Upper lobe of right lung (tissue), 1 donor: ENCODE measurements at places on chromosomes 7 and 10. TPM values are rescaled to one million over a fixed set of nuclear protein-coding genes. Genes with fewer than 3 reads are reported as not detected.
A peak's percentile ranks its signal among the peaks of the same experiment; 100 is the strongest.

DNA sequence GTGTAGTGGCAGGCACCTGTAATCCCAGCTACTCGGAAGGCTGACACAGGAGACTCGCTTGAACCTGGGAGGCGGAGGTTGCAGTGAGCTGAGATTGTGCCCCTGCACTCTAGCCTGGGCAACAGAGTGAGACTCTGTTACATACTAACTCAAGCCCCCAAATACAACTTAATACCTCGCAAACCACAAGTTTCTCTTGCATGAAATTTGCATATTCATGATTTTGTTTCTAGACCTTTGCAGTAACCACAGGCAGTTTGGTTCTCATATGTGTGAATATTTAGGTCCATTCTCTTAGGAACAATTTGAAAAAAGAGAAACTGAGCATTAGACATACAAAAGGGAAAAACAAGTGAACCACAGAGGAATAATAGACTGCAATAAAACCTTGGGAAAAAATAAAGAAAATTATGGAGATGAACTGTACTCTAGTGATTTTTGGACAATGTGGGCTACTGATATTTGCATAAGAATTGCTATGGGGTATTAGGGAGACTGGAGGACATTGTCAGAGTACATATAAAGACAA lies 77.0 kb downstream of the ZNF277 start:
- DNase-seq = no peak
- H3K4me3 ChIP-seq = no peak overlapping the region
- no peaks in the 10 kb centered on the region for H3K4me1 ChIP-seq
- no peaks in the 10 kb centered on the region for H3K36me3 ChIP-seq

GRCh38 chr7:112120696-112121217 lies 85.4 kb downstream of the DOCK4 start:
- no peak overlapping the region for H3K27ac ChIP-seq
- no peaks in the 10 kb centered on the region for H3K27me3 ChIP-seq
- DNase-seq = no peak
- no peaks in the 10 kb centered on the region for H3K36me3 ChIP-seq
- H3K4me1 ChIP-seq = no peaks in the 10 kb centered on the region

DNA sequence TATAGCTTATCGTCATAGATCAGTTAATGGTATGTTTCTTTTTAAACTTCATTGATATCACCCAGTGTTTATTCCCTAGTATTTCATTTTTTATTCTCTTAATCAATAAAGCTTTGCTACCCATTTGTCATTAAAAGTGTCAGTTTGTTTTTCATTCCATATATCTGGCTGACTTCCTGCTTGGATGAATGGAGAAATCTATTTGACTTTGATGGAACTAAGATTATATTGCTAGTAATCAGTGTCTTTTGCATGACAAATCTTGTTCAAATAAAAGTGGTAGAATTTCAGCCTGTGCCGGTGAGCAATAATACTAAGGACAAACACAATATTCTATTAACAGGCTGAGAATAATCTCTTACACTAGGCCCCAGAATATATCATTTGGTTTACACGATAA lies 203.3 kb downstream of the SEC23IP start:
- no peak overlapping the region for H3K4me3 ChIP-seq
- H3K27me3 ChIP-seq = no peaks in the 10 kb centered on the region
- no peaks in the 10 kb centered on the region for H3K4me1 ChIP-seq
- H3K36me3 ChIP-seq = no peaks in the 10 kb centered on the region

GRCh38 chr10:19964625-19965024 lies 148.4 kb downstream of the PLXDC2 start:
- no peak overlapping the region for H3K4me3 ChIP-seq
- peaks cover 10% of the 10 kb centered on the region for H3K4me1 ChIP-seq
- no peaks in the 10 kb centered on the region for H3K36me3 ChIP-seq
- H3K27ac ChIP-seq = no peak overlapping the region
- no peak for DNase-seq
- no peaks in the 10 kb centered on the region for H3K27me3 ChIP-seq

GRCh38 chr7:87876869-87877234 lies 559 bp downstream of the DBF4 start:
- H3K4me1 ChIP-seq = peaks cover 27% of the 10 kb centered on the region
- H3K4me3 ChIP-seq = peak overlapping the region; percentile 74
- DNase-seq = peak; percentile 83
- H3K27me3 ChIP-seq = no peaks in the 10 kb centered on the region
- H3K36me3 ChIP-seq = no peaks in the 10 kb centered on the region

DNA sequence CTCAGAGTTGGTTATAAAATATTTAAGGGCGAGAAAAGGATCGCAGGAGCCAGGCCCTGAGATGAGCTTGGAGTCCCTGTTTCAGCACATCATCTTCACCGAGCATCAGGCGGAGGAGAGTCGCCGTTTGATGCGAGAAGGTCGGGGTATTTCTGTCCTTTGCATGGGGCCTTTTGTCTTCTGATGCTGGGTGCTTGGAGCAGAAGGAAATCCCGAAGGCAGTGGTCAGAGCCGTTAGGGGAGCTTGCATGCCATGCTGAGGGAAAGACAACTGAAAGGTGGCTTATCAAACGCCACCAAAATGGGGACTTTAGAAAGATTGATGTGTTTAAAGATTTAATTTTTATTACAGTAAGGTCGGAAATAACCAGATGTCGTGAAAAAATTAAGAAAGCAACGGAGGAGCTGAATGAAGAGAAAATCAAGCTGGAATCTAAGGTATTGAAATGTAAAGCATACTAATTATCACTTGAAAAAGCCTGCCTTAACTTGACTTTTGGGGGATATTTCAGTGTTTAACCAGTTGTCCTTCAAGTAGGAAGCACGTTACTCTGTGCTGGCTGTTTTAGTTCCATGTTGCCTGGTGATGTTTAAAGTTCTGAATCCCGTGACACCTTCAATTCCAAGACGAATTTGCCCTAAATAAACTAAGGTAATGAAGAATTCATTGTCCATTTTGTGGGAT lies 845 bp downstream of the CCDC172 start:
- H3K27me3 ChIP-seq = peaks cover 4% of the 10 kb centered on the region
- no peak for DNase-seq
- H3K4me3 ChIP-seq = no peak overlapping the region
- H3K36me3 ChIP-seq = no peaks in the 10 kb centered on the region

DNA sequence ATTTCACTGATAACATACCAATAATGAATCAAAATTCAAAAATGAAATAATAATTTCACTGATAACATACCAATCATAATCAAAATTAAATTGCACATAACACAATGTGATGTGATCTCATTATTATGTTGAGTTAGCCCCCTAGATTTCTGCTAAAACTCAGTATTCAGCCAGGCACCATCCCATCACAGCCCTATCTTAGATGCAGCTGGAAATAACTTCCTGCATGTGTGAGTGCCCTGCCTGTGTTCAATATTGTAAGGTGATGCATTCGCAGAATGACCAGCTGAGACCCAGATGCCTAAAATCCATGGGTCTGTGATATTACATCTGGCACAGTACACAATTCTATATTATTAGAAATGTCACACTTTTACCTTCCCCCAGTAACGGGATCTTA lies 142.4 kb downstream of the CALCR start:
- H3K4me3 ChIP-seq = no peak overlapping the region
- no peak for DNase-seq
- no peaks in the 10 kb centered on the region for H3K27me3 ChIP-seq
- H3K4me1 ChIP-seq = no peaks in the 10 kb centered on the region
- no peak overlapping the region for H3K27ac ChIP-seq

GRCh38 chr7:18384491-18385143 lies 110.9 kb upstream of the HDAC9 start:
- H3K4me1 ChIP-seq = peaks cover 9% of the 10 kb centered on the region
- H3K27ac ChIP-seq = no peak overlapping the region

GRCh38 chr10:70693619-70694335 lies 21.5 kb downstream of the ADAMTS14 start:
- no peak overlapping the region for H3K27ac ChIP-seq
- DNase-seq = no peak
- H3K27me3 ChIP-seq = no peaks in the 10 kb centered on the region
- no peaks in the 10 kb centered on the region for H3K4me1 ChIP-seq
- no peaks in the 10 kb centered on the region for H3K36me3 ChIP-seq
- no peak overlapping the region for H3K4me3 ChIP-seq

DNA sequence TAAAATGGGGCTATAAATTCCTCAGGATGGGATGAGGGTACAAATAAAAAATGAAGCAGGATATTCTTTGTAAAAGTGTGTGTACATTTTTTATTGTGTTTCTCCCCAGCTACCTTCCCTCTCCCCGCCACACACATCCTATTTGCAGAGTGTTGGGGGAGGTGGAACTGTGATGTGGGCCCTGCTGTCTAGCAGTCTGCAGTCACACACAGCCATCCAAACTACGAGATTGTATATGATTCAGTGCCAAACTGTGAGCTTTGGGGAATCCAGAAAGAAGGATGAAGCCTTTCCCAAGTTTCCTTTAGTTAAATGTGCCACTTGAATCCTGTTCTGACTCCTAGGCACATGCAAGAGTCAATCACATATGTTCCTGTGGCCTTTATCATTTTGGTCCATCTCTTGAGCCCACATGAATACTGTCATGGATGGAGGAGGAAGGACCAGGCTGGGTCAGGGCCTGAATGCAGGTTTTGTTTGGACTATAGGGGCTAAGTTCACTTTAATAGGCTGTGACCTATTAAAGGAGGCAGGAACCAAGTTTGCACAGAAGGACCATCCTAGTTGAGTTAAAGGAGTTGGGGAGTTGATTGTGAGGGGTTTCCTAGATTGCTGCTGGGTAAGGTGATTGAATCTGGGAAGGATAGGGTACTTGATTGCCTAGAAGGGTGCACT lies 1.1 kb upstream of the SEMA4G start:
- H3K27ac ChIP-seq = no peak overlapping the region
- no peak for DNase-seq
- peaks cover 26% of the 10 kb centered on the region for H3K36me3 ChIP-seq
- H3K4me3 ChIP-seq = no peak overlapping the region
- H3K27me3 ChIP-seq = no peaks in the 10 kb centered on the region

DNA sequence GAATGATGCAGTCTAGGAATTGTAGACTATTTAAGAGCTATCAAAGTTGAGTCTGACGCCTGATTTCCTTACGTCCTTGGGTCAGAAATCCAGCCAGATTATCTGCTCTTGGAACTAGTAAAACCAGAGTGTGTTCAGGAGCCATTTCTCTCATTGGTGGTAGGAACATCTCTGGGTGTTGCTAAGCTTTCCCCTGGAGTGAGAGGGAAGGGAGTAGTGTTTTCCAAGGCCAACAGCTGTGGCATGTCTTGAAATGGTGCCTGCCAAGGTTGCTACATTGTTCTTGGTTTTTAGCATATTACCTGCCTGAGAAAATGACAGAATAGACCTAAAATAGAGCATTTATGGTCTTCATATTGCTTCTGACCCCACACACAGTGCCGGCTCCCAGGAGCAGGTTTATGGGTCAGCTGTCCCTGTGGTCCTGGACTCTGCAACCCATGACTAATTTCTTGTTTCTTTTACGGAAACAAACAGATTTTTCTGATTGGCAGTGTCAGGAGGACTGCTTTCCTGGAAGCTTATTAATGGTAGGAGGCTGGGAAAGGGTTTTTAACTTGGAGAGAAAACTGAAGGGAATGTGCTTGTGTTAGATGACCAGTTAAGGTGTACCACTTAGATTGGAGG lies 17.5 kb downstream of the GBF1 start:
- no peaks in the 10 kb centered on the region for H3K27me3 ChIP-seq
- H3K4me1 ChIP-seq = peaks cover 13% of the 10 kb centered on the region
- no peak for DNase-seq
- no peak overlapping the region for H3K4me3 ChIP-seq

DNA sequence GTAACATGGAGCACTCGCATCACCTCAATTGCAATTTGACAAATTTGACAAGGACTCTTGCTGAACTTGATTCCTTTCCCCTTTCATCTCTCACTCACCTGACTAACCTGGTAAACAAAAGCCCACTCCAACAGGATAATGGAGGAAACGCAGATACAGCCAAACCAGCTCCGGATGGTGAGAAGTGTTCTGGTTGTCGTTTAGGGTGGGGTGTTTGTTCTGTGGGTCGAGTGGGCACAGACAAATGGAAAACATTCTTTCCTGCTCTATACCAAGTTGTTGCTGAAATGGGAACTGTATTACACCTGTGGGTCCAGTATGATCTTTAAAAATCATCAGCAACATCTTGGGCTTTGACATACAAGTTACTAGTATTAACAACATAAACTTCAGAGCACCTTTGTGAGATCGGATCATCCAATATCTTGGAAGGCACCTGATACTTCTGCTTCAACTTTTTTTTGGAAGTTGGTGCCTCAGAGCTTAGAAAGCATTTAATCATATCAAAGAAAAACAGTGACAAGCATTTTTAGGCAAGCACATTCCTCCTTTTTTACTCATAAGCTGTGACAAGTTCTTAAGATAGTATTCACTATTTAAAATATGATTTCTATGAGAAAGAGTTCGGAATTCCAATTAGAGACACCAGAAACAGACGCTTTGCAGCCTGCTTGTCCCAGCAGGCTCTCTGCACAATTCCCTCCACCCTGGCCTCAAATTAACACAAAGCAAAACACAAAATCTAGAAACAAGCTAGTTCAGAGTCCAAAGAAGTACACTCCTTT lies 58.1 kb downstream of the CCDC186 start:
- H3K4me1 ChIP-seq = no peaks in the 10 kb centered on the region
- DNase-seq = no peak
- H3K4me3 ChIP-seq = no peak overlapping the region
- no peaks in the 10 kb centered on the region for H3K36me3 ChIP-seq

GRCh38 chr10:13351340-13351915 lies 3.3 kb upstream of the SEPHS1 start:
- no peak overlapping the region for H3K4me3 ChIP-seq
- H3K27me3 ChIP-seq = no peaks in the 10 kb centered on the region
- DNase-seq = no peak
- peaks cover 15% of the 10 kb centered on the region for H3K4me1 ChIP-seq

DNA sequence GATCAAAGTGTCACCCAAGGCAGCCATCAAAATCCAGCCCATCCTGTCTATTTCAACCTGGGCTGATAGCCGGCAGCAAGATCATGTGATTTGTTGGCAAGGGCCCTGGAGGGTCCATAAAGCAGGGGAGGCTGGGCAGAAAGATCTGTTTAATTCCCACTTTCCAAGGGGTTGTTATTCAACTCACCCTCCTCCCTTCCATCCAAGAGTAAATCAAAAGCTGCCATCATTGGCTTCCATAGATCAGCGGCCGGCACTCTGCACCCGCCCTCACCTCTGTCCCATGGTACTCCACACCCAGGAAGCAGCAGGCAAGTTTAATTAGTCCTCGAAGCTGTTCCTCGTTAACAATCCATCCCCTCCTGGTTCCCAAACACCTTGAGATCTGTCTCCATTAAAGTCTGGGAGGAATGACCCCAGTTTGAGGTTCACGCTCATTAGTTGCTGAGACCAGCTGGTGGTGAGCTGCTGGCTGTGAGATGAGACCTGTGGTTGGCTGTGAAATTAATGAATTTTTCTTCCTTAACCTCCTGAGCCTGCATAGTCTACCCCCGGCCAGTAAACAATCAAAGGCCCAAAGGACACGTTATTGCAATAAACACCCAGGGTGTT lies 120.6 kb upstream of the CHST15 start:
- H3K27ac ChIP-seq = no peak overlapping the region
- no peak overlapping the region for H3K4me3 ChIP-seq
- no peaks in the 10 kb centered on the region for H3K36me3 ChIP-seq
- no peaks in the 10 kb centered on the region for H3K4me1 ChIP-seq

The ZNF485 gene
- total RNA-seq = 3.4 TPM

The HOXA6 gene
- total RNA-seq = 6.5 TPM

The FAM131B gene
- 0.90 TPM for total RNA-seq

The NPC1L1 gene
- 0.17 TPM for total RNA-seq

The SLC26A5 gene
- 1.9 TPM for total RNA-seq

The CCDC172 gene
- not detected for total RNA-seq
